ENCODE measurements at places on chromosomes 12 and 14. TPM values are rescaled to one million over a fixed set of nuclear protein-coding genes. Genes with fewer than 3 reads are reported as not detected.

NIN gene
- 21.5 TPM for polyA plus RNA-seq

RAN gene
- 703 TPM for polyA plus RNA-seq

ITGB7 gene
- polyA plus RNA-seq: 2.4 TPM

LRIG3 gene
- polyA plus RNA-seq: 35.4 TPM

ARHGAP5 gene
- 122 TPM for polyA plus RNA-seq

BAZ1A gene
- 30.2 TPM for polyA plus RNA-seq

GPR137C gene
- 8.4 TPM for polyA plus RNA-seq

DIO2 gene
- 0.47 TPM for polyA plus RNA-seq

MIPOL1 gene
- polyA plus RNA-seq: 12.2 TPM

FOXG1 gene
- not detected for polyA plus RNA-seq

SLC25A29 gene
- 95.1 TPM for polyA plus RNA-seq

GNB3 gene
- 14.0 TPM for polyA plus RNA-seq

RTN1 gene
- 4.6 TPM for polyA plus RNA-seq

AICDA gene
- polyA plus RNA-seq: 0.34 TPM

TTC9 gene
- 3.2 TPM for polyA plus RNA-seq

SPX gene
- polyA plus RNA-seq: 14.0 TPM

ADAM21 gene
- polyA plus RNA-seq: 0.43 TPM

CLEC2A gene
- not detected for polyA plus RNA-seq

ALDH6A1 gene
- polyA plus RNA-seq: 71.8 TPM

ZNF385A gene
- 13.6 TPM for polyA plus RNA-seq

DHRS4 gene
- polyA plus RNA-seq: 28.3 TPM

FOXA1 gene
- 6.0 TPM for polyA plus RNA-seq

CMA1 gene
- 0.50 TPM for polyA plus RNA-seq

HOXC12 gene
- polyA plus RNA-seq: not detected

MMP19 gene
- polyA plus RNA-seq: 0.99 TPM

PLCZ1 gene
- polyA plus RNA-seq: not detected

MPHOSPH9 gene
- polyA plus RNA-seq: 34.3 TPM

NR4A1 gene
- polyA plus RNA-seq: 24.4 TPM

ENDOU gene
- polyA plus RNA-seq: 0.66 TPM

TAC3 gene
- polyA plus RNA-seq: 0.37 TPM

Data from left renal pelvis (tissue), 4 donors.